ENCODE measurements at places on chromosomes 5 and 9.

DNA sequence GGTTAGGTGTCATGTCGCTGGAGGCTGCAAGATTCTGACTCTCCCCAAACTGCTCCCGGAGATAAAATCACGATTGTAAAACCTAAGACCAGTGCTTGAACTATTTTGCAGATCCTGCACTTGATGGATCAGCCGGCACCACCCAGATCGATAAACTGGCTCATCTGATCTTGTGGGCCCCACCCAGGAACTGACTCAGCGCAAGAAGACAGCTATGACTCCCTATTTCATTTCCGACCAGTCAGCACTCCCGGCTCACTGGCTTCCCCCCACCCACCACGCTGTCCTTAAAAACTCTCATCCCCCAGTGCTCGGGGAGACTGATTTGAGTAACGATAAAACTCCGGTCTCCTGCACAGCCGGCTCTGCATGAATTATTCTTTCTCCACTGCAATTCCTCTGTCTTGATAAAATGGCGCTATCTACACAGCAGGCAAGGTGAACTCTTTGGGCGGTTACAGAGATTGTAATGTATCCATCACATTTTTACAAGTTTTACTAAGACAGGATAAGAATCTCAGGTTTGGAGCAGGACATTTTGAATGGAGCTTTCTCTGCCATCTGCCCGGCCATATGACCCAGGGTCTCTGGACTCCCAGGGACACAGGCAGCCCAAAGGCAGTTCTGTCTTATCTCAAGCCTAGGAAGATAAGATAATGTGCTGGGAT, 10.6 kb upstream of the PPP1R26 start:
- DNase-seq = peak; percentile 37

DNA sequence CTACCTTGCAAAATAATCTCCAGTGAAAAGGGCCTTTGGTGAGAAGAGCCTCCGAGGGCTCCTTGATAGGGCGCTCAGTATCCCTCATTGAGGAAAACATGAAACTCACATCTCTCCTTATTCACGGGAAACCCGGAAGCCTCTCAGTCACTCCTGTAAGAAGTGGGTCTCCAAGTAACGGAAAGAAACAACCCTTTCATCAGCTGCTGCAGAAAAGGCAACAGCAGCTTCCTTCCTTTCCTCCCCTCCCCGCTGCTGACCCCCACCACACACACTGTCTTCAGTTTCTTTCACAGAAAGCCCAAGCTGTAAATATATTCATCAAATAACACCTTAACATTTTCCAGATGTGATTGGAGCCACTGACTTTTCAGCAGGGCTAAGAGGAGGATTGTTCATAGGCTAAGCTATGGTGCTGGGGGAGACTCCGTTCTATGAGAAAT, 81.4 kb downstream of the C9orf152 start:
- no peak for DNase-seq

GRCh38 chr9:136725612-136726011, 13.2 kb downstream of the DIPK1B start:
- no peak for DNase-seq

DNA sequence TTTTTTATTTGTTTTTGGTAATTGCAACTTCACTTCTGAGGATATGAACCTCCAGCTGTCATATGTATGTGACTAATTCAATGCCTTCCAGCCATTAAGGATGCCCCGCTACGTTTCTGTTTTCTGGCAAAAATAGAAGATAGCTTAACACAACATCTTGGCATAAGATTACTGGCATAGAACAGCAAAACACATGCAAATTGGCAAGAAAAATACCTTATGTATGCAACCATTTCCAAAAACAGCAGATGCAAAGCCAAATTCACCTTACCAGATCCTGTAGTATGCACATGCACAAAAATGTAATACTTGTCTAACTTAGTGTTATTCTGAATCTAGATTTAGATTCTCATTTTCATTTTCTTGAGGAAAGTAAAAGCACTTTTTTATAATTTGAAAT, 461.1 kb upstream of the CYLC2 start:
- no peak for DNase-seq

DNA sequence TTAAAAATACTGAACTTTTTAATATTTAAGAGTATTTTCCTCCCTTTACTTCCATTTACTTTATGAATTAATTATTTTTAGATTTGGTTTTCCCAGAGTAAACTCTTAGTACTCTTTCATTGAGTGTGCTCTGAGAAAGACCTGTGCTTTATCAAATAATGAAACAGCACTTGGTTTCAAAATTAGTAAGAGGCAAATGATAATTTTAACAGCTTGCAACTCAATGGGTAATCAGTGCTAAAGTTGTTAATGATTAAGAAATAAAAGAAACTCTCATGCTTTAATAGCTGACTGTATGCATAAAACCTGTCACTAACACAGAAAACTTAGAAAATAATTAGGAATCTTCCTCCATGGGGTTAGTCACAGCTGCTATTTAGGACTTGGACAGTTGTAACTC, 244.4 kb downstream of the RFX3 start:
- DNase-seq = no peak

- no peak for DNase-seq
Measured at GRCh38 chr9:16811987-16812685, 58.3 kb downstream of the BNC2 start.

- no peak for DNase-seq
Measured at GRCh38 chr9:2024888-2025782, 10.0 kb downstream of the SMARCA2 start.

DNA sequence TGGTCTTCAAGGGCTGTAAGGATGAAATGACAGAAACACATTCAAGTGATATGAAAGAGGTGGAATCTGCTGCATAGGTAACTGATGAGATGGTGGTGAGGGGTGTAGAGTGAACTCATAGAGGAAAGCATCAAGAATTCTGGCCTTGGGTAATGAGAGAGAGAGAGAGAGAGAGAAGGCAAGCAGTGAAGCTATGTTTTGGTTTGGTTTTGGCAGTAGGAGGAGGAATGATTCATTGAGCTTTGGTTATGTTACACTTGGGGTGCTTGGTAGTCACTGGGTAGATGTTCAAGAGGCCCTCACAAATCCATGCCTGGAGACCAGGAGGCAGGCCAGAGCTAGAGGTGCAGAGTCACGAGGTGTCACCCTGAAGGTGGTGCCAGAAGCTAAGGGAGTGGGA, 89.5 kb downstream of the EGFLAM start:
- DNase-seq = no peak

GRCh38 chr9:137949260-137949659, 71.7 kb downstream of the CACNA1B start:
- DNase-seq = no peak

DNA sequence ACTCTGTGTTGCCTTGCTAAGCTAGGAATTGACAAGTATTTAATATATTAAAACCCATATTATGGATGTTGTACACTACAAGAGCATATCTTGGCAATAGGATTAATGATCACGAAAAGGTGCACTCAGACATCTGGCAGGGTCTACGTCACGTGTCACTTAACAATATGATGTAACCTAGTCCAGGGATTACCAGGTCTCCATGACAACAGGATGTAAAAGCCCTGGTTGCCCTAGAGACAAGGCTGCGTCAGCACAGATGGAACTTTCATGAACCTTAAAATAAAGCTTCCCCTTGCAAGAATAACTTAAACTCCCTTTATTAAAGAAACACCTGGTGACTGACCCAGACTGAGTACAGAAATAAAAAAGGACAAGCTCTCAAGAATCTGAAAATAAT, 717.8 kb downstream of the CDH18 start:
- no peak for DNase-seq

- no peak for DNase-seq
Measured at GRCh38 chr5:53613536-53613935, 53.1 kb downstream of the NDUFS4 start.
